Hepatocyte (in vitro differentiated cells): ENCODE measurements at places on chromosomes 7 and 10. TPM values are rescaled to one million over a fixed set of nuclear protein-coding genes. Genes with fewer than 3 reads are reported as not detected.

GRCh38 chr10:62166331-62167131 is 102.1 kb downstream of the RTKN2 start:
- no peak for DNase-seq

UNC5B gene
- polyA plus RNA-seq: 10.9 and 12.7 TPM in 2 replicates

- no peak for DNase-seq
Measured at GRCh38 chr10:115980470-115980869, 292.5 kb downstream of the GFRA1 start.

GRCh38 chr10:36443233-36443632 is 682.2 kb upstream of the ANKRD30A start:
- no peak for DNase-seq

- DNase-seq: no peak
Measured at GRCh38 chr10:93034426-93034825, 26.2 kb upstream of the CYP26C1 start.

- no peak for DNase-seq
Measured at GRCh38 chr7:14023838-14024237, 34.4 kb upstream of the ETV1 start.

DNA sequence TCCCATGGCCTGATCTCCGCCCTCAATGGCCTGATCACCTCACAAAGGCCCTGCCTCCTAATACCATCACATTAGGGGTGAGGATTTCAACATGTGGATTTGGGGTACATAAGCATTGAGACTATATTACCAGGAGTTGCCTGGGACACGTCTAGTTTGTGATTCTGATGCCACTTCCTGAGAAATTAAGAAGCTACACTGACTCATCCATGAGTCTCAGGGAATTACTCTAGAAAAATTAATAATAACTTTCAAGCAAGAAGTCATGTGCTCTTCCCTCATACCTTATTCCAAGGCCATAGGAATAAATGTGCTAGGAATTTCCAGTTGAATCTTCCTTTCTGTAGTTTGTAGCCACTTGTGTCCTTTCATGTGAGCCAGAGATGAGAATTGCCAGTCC is 519.3 kb upstream of the MKI67 start:
- DNase-seq: no peak

DNA sequence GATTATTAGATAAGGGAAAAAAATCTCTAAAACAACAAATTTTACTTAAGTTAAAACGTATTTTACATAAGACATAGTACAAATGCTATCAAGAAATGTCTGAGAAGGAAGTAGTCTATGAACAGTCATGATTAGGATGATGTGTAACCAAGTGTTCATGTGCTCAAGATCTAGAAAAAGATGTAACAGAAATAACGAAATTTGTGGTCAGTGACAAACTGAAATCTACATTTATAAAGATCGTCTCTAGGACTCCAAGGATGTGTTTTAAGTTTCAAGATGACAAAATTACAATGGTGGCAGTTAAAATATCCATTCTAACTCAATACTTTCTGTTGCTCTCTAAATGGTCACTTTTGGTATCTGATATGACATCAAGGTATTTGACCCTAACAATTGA is 17.2 kb downstream of the PPP3CB start:
- no peak for DNase-seq

SAMD9L gene
- polyA plus RNA-seq: 1.5 and 3.4 TPM in 2 replicates

LIPN gene
- polyA plus RNA-seq: not detected in 2 replicates

DNA sequence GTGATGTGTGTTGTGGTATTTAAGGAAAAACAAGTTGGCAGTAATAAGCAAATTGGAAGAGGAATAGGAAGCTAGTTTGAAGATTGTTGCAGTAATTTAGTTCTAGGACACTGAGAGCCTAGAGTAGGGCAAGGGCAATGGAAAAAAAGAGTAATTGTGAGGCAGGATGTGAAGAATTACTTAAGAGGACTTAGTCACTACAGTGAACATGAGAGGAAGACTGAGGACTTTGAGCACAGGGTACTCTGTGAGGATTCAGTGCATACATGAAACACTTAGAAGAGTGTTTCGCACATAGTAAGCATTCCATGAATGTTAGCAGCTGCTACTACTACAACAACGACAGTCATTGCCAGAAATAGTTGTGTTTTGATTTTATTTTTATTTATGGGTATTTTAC is 30.9 kb upstream of the DKK1 start:
- DNase-seq: no peak

GIMAP7 gene
- polyA plus RNA-seq: 0.19 and 0.28 TPM in 2 replicates

GRCh38 chr7:108515630-108516029 is 10.3 kb downstream of the PNPLA8 start:
- no peak for DNase-seq

AGAP6 gene
- polyA plus RNA-seq: 7.6 and 12.7 TPM in 2 replicates

DENND2A gene
- polyA plus RNA-seq: 8.4 and 8.8 TPM in 2 replicates

DNA sequence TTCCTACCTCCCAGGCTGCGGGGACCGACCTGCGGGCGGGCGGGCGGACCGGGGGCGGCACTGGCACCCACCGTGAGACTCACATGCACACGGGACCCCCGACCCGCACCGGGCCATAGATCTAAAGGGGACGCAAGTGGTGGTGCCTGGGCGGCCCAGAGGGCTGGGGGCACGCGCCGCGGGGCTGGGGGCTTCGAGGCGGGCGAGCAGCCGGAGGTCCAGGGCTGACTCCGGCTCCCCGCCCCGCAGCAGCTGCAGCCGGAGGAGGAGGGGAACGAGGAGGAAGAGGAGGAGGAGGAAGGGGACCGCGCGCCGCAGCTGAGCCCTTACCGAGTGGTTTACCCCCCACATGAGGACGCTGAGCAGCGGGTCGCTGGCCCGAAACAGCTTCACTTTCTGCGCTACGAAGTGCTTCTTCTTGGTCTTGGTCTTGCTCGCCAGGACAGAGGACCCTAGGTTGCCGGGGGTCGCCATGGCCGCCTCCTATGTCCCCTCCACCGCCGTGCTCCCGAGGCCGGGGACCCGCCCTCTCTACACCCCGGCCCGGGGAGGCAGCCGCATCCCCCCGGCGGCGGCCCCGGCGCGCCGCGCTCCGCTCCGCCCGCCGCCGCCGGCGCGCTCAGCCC is 412 bp downstream of the PIP4K2A start:
- peak; percentile 38 for DNase-seq

- DNase-seq: no peak
Measured at GRCh38 chr7:37061849-37062559, 337.7 kb upstream of the AOAH start.

DNA sequence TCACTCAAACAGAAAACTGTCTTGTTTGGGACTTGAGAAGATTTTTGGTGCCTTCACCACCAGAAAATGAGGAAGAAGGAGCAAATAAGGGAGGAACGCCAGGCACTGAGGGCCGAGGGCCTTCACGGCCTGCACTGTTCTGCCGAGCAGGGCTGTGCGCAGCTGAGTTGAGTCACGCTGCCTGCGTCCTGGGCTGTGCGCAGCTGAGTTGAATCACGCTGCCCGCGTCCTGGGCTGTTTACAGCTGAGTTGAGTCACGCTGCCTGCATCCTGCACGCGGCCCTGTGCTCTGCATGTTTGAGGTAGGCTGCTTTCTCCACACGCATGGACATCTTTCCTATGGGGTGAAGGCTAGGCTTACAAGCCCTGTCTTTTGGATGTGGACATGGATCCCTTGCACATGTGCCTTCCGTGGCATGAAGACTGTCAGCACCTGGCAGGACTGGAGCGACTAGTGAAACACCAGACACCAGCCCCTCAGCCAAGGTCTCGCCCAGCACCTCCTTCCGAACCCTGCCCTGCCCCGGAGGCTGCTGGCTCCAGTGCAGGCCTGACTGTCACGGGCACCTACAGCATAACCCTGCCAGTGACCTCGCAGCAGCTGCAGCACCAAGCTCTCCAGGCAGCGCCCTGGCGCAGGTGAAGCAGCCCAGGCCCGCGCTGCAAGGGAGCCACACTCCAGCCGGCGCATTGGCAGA is 96.7 kb downstream of the HTR5A start:
- peak; percentile 80 for DNase-seq

HMX3 gene
- polyA plus RNA-seq: not detected in 2 replicates

SAMD9 gene
- polyA plus RNA-seq: 0.54 and 1.1 TPM in 2 replicates

DNA sequence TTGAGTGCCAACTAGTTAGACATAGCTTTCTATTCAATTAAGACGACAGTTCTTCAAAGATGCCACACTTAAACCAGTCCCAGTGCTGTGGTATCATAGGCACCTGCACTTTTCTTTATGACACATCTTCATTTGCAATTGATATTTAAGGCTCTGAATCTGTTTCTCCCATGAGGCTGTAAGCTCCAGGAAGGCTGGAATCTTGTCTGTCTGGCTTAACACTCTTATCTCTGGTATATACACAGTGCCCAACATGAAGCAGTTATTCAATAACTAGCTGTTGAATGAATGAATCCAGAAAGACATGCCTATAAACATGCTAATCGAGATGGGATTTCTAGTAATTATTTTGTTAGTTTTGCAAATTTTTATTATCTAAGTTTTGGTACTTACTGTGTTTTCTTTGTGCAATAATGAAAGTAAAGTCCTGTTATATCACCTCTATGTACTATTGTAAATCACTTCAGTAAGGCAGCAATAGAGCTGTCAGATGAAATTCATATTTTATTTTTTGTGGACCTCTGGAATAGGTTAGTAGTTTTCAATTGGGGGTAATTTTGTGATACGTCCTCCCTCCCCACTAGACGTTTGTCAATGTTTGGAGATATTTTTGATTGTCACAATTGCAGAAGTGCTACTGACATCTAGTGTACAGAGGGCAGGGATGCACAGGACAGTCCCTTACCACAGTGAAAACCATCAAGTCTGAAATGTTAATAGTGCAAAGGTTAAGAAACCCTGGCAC is 51.3 kb upstream of the STEAP4 start:
- DNase-seq: peak; percentile 23

ZC3HAV1L gene
- polyA plus RNA-seq: 10.3 and 11.6 TPM in 2 replicates

CNPY1 gene
- polyA plus RNA-seq: not detected in 2 replicates

GRCh38 chr10:66982792-66983474 is 57.1 kb downstream of the LRRTM3 start:
- no peak for DNase-seq

SCIN gene
- 4.4 and 6.3 TPM in 2 replicates for polyA plus RNA-seq

DNA sequence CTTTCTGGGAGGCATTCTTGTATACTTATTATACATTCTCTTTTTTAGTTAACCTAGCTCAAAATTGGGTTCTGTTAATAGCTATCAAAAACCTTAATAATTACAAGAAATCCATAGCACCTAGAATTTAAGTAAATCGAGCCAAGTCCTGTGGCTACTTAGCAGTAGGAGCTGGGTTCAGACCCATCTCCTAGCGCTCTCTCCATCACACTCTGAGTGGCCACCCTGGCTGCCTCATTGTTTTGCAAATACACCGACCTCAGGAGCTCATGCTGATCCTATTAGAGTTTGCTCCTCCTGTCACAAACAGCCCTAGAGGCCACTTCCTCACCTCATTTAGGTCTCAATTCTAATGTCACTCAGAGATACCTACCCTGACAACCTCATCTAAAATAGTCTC is 46.2 kb upstream of the OSBPL3 start:
- no peak for DNase-seq

DNA sequence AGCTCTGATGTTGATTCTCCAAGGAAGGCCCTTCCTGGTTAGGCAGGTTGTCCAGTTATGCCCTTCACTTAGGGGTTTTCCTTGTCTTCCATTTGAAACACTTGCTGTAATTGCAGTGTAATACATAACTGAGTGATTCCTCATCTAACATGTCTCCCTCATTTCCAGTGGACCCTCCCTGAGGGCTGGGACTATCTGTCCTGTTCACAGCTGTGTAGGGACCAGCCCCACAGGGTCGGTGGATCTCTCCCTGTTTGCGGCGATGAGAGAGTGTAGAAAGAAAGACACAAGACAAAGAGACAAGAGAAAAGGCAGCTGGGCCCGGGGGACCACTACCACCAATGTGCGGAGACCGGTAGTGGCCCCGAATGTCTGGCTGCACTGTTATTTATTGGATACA is 135.9 kb upstream of the EEPD1 start:
- DNase-seq: no peak

GRCh38 chr10:70227548-70228320 is 5.5 kb downstream of the PPA1 start:
- DNase-seq: peak; percentile 55

DNA sequence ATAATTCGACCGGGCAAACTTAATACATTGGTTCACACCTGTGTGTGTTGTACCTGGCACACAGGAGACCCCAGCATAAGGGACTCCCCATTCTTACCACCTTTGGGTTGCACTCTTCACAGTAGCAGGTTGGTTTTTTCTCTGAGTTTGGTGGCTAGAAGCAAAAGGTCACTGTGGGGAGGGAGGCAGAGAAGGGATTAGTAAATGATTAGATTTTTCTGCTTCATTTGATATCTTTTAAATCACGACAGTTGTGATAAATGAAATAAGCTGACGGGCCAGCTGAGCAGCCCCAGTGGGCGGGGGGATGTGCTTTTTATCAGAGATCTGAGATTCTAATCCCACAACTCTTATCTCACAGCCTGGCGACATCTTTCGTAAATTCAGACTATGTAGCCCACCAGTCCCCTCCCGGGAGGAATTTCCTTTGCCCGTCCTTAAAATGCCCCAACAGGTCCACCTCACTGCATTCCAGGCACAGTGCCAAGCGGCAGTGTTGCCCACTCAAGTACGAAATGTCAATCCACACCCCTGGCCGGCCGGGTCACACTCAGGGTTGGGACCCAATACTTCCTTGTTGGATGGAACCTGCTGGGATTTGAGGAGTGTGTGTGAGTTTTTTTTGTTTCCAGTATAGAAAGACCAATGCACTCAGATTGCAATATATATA is 10.5 kb upstream of the KCP start:
- DNase-seq: no peak

RBM28 gene
- 26.4 and 32.2 TPM in 2 replicates for polyA plus RNA-seq

DNA sequence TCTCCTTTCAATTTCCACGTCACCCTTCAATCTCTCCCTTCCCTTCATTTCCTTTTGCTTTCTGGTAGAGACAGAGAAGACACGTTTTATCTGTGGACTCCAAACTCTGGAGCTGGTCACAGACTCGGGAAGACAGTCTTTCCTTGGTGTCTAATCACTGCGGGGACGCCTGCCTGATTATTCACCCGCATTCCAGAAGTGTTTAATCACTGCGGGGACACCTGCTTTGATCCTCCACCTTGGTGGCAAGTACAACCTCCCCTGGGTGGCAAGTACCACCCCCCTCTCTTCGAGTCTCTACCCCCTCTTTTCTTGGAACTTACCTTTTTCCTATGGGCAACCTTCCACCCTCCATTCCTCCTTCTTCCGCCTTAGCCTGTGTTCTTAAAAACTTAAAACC is 15.3 kb upstream of the LRRC61 start:
- no peak for DNase-seq

GDF10 gene
- 3.3 and 5.7 TPM in 2 replicates for polyA plus RNA-seq

AS3MT gene
- polyA plus RNA-seq: 2.2 and 3.8 TPM in 2 replicates

UTF1 gene
- not detected in 2 replicates for polyA plus RNA-seq

DNA sequence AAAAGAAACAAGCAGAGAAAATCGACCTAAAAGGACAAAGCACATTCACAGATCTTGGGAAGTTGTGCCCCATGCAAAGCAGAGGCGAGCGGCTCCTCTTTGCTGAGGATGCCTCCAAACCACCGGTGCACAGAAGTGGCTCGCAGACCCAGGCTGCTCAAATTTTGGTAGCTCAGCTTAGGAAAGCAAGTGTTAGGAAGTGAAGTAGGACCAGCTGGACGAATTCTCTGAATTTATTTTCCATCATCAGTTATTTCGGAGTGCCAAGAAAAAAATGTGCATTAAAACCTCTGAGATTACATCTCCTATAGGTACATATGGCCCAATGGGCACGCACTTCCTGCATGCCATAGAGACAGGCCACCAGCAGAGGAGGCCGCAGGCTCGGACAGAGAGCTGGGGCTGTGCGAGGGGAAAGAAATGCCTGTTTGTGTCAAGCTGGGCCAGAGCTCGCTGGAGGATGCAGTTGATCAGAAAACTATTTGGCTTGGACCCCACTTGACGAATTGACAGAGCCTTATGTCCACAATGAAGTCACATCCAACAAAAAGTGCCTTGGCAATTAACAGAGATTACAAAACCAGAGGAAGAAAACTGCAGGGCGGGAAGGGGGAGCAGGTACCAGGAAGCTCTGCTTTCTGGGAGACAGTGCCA is 122.3 kb upstream of the LYZL2 start:
- DNase-seq: peak; percentile 81
